Gastrocnemius medialis (tissue), 4 donors: ENCODE measurements at places on chromosomes 2 and 18. TPM values are rescaled to one million over a fixed set of nuclear protein-coding genes. Genes with fewer than 3 reads are reported as not detected.

- DNase-seq, result no peak
Measured at GRCh38 chr2:25281941-25282340, 59.8 kb downstream of the DNMT3A start.

DNA sequence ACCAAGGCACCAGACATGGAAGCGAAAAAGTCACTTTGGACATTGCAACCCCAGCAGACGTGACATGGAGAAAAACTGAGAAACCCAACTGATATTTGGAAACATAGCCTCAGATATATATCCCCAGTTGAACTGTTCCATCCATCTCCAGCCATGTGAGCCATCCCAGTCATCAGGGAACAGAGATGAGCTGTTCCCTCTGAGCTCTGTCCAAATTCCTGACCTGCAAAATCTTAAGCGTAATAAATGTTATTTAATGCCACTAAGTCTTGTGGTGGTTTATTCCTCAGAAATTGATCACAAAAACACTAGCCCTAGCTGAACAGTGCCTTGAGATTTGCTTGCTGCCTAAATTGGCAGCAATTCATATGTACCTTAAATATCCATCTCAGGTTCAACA is 182.8 kb downstream of the NRP2 start:
- no peak for DNase-seq

GRCh38 chr2:235661167-235661937 is 167.5 kb downstream of the AGAP1 start:
- DNase-seq, result no peak

GRCh38 chr2:120685974-120686297 is 49.7 kb upstream of the GLI2 start:
- DNase-seq, result no peak

DNA sequence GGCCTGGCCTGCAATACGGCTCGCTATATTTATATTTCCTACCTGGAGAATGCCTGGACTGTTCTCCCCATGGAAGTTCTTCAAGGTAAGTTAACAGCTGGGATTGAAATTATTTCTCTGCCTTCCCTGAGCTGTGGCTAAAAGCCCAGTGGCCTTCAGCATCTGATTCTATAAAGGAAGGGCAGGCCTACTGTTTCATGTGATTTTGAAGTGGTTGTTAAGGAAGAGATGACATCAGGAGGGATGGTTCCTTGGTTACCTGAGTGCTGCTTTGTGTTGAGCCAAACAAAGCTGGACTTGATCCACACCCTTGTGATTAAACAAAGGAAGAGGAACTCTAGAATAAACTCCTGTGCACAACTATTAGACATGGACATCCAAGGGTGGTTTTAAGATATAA is 61.6 kb downstream of the MFSD6 start:
- no peak for DNase-seq

GRCh38 chr2:66323406-66323805 is 111.5 kb upstream of the MEIS1 start:
- DNase-seq, result no peak

GRCh38 chr2:233063269-233063975 is 3.3 kb downstream of the INPP5D start:
- no peak for DNase-seq

GRCh38 chr2:80748592-80748991 is 444.0 kb upstream of the LRRTM1 start:
- no peak for DNase-seq

The QPCT gene
- total RNA-seq, result 6.4 TPM

The IL1F10 gene
- not detected for total RNA-seq

The NAT8 gene
- total RNA-seq, result not detected
